Muscle of leg (tissue), 16 donors: ENCODE measurements at places on chromosomes 11 and 22. TPM values are rescaled to one million over a fixed set of nuclear protein-coding genes. Genes with fewer than 3 reads are reported as not detected.

GRCh38 chr22:39349506-39349966, 255 bp upstream of the SYNGR1 start:
- peak; percentile 80 for DNase-seq
- peak overlapping the region; percentile 62 for H3K27ac ChIP-seq
- H3K4me1 ChIP-seq = peaks cover 26% of the 10 kb centered on the region
- no peaks in the 10 kb centered on the region for H3K27me3 ChIP-seq
- no peaks in the 10 kb centered on the region for H3K36me3 ChIP-seq

GRCh38 chr11:76271068-76271467, 64.8 kb upstream of the WNT11 start:
- H3K4me3 ChIP-seq = no peak overlapping the region
- no peak for DNase-seq
- H3K36me3 ChIP-seq = no peaks in the 10 kb centered on the region
- H3K27ac ChIP-seq = no peak overlapping the region

APOC3 gene
- total RNA-seq = 0.40 TPM

GRCh38 chr22:26534171-26534855, 22.0 kb upstream of the TFIP11 start:
- H3K4me1 ChIP-seq = no peaks in the 10 kb centered on the region
- H3K4me3 ChIP-seq = no peak overlapping the region
- no peaks in the 10 kb centered on the region for H3K27me3 ChIP-seq
- no peak overlapping the region for H3K27ac ChIP-seq

GRCh38 chr11:100674212-100674611, 12.9 kb upstream of the ARHGAP42 start:
- no peaks in the 10 kb centered on the region for H3K4me1 ChIP-seq
- no peak for DNase-seq
- H3K4me3 ChIP-seq = no peak overlapping the region
- H3K27ac ChIP-seq = no peak overlapping the region

TOLLIP gene
- 11.9 TPM for total RNA-seq

DNA sequence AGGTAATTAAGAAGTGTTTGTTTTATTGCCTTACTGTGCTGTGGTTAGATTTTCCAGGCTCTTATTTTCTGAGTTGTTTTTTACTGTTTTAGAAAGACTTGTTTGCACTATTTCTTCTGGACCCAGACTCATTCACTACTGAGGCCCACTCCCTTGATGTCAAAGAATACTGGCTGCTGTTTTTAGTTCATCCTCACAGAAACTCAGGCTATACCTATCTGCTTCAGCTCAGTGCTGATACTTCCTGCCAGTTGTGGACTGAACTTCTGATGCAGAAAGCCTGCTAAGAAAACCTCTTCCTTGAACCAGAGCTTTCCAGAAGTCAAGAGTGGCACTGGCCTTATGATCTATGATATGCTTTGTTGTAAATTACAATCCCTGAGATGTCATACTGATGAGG, 15.9 kb upstream of the PIK3IP1 start:
- H3K27me3 ChIP-seq = peaks cover 2% of the 10 kb centered on the region
- no peak for DNase-seq
- no peak overlapping the region for H3K27ac ChIP-seq
- no peaks in the 10 kb centered on the region for H3K36me3 ChIP-seq

LRRC55 gene
- 0.31 TPM for total RNA-seq

MGAT3 gene
- total RNA-seq = 1.7 TPM

DNA sequence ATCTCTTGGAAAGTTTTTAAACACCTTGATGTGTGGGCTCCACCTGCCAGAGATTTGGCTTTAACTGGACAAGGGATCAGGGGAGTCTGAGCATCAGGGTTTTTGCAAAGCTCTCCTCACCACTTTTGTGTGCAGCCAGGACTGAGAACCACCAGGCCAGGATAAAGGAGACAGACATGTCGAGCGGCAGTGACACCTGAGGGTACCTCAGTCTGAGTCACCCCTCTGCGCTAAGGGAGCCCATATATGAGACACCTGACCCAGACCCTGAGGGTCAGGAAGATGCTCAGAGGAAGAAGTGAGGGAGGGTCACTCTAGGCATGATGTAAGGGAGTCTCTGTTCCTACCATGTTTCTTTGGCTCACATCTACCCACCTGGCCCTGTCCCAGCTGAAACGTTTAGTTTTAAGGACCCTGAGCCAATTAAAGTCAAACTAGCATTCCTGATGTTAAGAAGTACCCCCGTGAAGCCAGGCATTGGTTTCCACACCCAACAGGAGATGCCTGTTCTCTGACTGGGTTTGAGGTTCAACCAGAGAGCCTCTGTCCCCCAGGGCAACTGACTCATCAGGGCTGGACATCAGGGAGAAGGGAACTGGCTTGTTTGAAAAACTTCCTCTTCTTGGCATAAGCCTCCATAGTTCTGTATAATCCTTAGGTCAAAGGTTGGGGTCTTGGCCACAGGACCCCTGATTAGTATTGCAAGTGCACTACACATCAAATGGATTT, 72.4 kb upstream of the BIRC3 start:
- H3K4me3 ChIP-seq = no peak overlapping the region
- H3K36me3 ChIP-seq = no peaks in the 10 kb centered on the region
- no peak for DNase-seq
- no peaks in the 10 kb centered on the region for H3K27me3 ChIP-seq

GRCh38 chr11:72848846-72849466, 34.7 kb downstream of the ATG16L2 start:
- H3K27me3 ChIP-seq = no peaks in the 10 kb centered on the region
- H3K27ac ChIP-seq = no peak overlapping the region
- no peaks in the 10 kb centered on the region for H3K4me1 ChIP-seq

GRCh38 chr22:46619830-46620501, at the start of gene GRAMD4:
Gene GRAMD4 (plus strand): TSS chr22:46620386. CDS start chr22:46626800, 6,414 bp downstream.
- DNase-seq = peak; percentile 89
- H3K36me3 ChIP-seq = no peaks in the 10 kb centered on the region
- H3K27ac ChIP-seq = peak within 1 kb of the TSS; percentile 35
- peaks cover 49% of the 10 kb centered on the region for H3K4me1 ChIP-seq
- H3K4me3 ChIP-seq = no peak within 1 kb of the TSS

DNA sequence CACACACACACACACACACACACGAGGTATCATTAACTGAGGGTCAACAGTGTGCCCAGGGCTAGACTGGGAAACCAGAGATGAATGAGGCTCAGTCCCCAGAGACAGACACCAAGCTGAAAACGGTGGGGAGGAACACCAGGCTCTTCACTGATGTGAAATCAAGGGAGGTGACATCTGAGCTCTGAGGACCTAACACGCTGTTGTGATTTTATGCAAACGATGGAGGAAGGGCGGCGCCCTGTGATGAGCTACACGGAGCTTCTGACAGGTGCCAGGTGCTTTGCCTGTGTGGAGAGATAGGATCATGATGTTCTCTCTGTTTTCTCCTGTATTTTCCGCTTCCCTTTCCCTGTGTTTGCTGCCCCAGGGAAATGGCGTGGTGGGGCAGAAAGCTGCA, 6.5 kb upstream of the CYB5R3 start:
- no peaks in the 10 kb centered on the region for H3K4me1 ChIP-seq
- H3K27me3 ChIP-seq = no peaks in the 10 kb centered on the region
- no peak for DNase-seq
- no peaks in the 10 kb centered on the region for H3K36me3 ChIP-seq
- H3K4me3 ChIP-seq = no peak overlapping the region
- no peak overlapping the region for H3K27ac ChIP-seq

DNA sequence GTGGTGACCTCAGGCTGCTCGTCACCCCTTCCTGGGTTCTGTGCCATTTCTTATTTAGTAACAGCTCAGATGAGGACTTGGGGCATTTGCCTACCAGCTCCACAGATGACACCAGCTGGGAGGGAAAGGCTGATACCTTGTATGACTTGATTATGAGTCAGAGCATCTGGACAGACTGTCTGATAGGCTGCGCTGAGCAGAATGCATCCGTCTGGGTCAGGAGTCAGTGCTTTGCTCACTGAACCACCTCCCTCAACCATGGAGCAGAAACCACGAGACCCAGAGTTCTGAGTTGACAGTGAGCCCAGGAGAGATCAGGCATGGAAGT, 6.8 kb downstream of the ST14 start:
- H3K36me3 ChIP-seq = no peaks in the 10 kb centered on the region
- H3K27ac ChIP-seq = no peak overlapping the region
- no peak overlapping the region for H3K4me3 ChIP-seq

DNA sequence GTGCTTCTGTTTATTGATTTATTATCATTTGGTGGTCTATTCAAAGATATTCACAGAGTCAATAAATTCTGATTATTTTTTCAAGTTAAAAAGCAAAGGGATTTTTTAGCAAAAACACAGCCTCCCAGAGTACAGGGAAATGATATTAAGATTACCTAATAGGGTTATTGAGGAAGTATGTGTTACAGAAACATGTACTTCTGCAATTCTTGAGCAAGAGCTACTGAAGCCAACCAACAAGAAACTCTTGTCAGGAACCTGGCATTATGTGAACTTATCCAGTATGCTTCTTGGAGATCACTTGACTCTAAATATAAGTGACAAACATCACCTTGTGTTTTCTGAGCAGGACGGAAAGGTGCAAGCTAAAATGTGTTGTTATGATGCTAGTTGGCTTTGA, 42.0 kb upstream of the CARD18 start:
- H3K27me3 ChIP-seq = no peaks in the 10 kb centered on the region
- no peaks in the 10 kb centered on the region for H3K36me3 ChIP-seq
- H3K4me1 ChIP-seq = no peaks in the 10 kb centered on the region
- peak; percentile 53 for DNase-seq
- H3K4me3 ChIP-seq = no peak overlapping the region

DNA sequence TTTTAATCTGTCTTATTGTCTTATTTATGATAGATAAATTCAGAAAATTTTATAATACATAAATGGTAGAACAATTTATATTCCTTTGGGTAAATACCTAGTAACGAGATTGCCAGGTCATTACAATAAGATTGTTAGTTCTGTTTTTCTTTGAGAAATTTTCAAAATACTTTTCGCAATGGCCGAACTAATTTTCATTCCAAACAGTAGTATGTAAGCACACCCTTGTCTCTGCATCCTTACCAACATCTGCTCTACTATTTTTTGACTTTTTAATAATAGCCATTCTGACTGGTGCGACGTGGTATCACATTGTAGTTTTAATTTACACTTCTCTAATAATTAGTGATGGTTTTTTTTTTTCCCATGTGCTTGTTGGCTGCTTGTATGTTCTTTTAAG, 351.4 kb upstream of the LUZP2 start:
- H3K27me3 ChIP-seq = no peaks in the 10 kb centered on the region
- H3K4me3 ChIP-seq = no peak overlapping the region
- no peaks in the 10 kb centered on the region for H3K36me3 ChIP-seq
- no peaks in the 10 kb centered on the region for H3K4me1 ChIP-seq

- H3K4me1 ChIP-seq = peaks cover 25% of the 10 kb centered on the region
- peak; percentile 5 for DNase-seq
- H3K36me3 ChIP-seq = peaks cover 61% of the 10 kb centered on the region
- no peak overlapping the region for H3K4me3 ChIP-seq
- H3K27ac ChIP-seq = no peak overlapping the region
These were observed 2.7 kb downstream of the RELA start for GRCh38 chr11:65660038-65660437.

- no peaks in the 10 kb centered on the region for H3K36me3 ChIP-seq
- no peaks in the 10 kb centered on the region for H3K4me1 ChIP-seq
- no peak overlapping the region for H3K4me3 ChIP-seq
- H3K27ac ChIP-seq = no peak overlapping the region
These were observed 1585.2 kb upstream of the TENM4 start for GRCh38 chr11:81026032-81026431.
